ENCODE measurements at places on chromosomes 6 and 20.

DNA sequence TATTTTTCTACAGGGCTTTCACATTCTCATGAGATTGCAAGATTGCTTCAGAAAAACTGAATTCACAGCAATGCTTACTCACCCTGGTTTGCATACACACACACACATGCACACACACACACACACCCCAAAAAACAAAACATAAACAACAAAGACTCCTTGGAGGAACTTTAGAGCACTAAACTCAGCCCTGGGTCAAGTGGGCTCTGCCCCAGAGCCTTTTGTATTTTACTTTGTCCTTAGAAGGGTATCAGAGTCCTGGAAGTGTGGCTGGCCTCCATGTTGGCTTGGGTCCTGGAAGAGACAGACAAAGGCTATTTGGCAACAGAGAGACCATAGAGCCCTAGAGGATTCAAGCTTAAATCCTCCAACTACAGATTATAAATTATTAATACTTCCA lies 8.0 kb upstream of the CST9 start:
- no peak for DNase-seq

DNA sequence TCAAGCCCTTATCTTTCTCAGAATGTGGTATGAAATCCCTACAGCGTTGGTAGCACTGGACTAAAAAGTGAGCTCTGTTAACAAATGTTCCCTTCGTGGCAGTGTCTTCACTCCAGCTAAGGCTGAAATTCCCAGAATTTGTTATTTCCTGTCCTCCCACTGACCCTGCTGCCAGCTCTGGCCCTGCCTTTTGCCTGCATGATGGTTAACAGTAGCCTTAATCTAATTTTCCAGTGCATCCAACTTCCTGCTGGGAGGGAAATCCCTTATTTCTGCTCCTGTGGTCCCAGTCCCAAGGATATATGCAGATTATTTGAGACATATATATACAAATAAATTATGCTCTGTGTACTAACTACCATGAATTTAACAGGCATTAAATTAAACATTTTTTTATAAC lies 157.2 kb upstream of the CARMIL1 start:
- no peak for DNase-seq

- no peak for DNase-seq
Observed at GRCh38 chr6:128491610-128492206, 28.7 kb downstream of the PTPRK start.

GRCh38 chr6:107101686-107102413 lies 13.5 kb downstream of the BEND3 start:
- DNase-seq, result no peak

DNA sequence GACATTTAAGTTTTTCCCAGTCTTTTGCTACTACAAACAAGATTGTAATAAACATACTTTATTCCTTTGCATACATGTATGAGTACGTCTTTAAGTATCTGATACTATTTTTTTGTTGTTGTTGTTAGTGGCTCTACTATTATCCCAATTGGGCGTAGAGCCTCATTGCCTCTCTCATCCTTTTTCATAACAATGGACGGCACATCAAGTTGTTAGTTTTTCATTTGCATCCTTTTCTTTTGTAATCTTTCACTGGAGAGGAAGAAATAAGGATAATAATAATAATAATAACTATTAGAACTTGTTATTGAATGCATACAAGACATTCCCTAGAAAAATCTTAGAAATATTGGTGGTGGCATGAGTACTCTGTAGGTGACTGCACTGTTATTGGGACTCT lies 23.1 kb downstream of the HS3ST5 start:
- no peak for DNase-seq

DNA sequence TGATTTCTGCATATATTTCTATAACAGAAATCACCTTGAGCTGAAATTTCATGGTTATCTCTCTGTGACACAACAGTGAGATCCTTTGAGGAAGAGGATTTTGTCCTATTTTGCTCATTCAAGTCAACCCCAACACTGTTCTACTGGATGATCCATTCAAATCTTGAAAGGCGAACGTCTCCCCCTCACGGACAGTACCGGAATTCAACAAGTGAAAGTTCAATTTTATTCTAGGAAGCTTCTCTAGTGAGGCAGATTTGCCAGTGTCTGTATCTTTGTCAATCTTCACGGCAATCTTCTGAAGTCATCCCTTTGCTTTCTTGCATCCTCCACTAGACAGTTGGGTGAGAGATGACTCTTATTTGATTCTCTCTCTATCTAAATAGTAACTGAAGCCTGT lies 91.7 kb upstream of the PDE7B start:
- DNase-seq, result no peak

DNA sequence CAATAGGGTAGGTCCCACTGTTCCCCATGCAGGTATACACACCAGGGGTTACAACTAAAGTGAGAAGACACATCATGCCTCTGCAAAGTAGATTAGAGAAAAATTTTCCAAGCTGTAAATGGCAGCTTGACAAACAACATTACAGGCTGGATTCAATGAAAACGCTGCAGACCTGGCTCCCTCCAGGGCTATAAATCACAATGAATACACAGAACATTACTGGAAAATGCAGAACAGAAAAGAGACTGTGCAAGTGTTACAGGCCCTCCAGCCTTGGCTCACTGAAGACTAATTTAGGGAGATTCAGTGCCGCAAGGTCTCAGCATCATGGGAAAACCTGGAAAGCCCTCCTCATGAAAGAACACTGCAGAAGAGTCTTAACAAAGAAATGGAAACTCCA lies 207.8 kb downstream of the KHDC1L start:
- DNase-seq, result no peak

- no peak for DNase-seq
Observed at GRCh38 chr6:36590237-36590636, 3.9 kb upstream of the SRSF3 start.

GRCh38 chr20:59359906-59360725 lies 59.7 kb downstream of the EDN3 start:
- no peak for DNase-seq

DNA sequence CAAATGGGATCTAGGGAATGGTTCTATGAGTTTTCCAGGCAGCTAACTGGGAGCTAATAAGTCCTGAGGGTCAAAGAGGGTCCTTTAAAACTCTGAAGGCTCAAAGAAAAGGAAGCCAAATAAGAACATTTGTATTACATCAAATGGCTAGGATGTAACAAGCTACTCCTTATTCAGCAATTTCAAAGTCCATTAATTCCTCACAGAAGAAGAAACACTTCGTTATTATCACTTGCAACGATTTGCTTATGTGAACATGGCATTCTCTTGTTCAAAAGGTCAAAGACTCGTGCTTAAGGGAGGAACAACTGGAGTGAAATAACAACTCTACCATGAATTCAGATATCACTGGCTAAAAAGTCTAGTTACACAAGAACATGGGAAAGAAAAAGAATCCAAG lies 70.8 kb upstream of the FBXO30 start:
- DNase-seq, result no peak

DNA sequence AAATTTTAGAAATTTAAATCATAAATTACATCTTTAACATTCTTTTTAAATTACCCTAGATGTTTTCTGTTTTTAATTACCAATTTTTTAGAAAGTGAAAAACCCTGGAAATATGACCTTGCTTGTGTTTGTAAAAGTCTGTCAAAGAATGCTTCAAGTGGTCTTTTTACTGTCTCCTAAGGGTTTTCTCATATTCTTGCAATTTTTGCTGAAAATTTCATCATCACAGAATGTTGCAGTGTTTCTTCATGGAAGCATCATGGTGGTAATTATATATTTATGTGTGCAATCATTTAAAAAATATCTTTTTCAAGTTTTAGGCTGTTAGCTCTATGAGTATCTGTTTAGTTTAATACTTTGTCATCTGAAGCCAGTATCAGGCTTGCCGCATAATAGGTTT lies 178.2 kb downstream of the HDGFL1 start:
- no peak for DNase-seq

DNA sequence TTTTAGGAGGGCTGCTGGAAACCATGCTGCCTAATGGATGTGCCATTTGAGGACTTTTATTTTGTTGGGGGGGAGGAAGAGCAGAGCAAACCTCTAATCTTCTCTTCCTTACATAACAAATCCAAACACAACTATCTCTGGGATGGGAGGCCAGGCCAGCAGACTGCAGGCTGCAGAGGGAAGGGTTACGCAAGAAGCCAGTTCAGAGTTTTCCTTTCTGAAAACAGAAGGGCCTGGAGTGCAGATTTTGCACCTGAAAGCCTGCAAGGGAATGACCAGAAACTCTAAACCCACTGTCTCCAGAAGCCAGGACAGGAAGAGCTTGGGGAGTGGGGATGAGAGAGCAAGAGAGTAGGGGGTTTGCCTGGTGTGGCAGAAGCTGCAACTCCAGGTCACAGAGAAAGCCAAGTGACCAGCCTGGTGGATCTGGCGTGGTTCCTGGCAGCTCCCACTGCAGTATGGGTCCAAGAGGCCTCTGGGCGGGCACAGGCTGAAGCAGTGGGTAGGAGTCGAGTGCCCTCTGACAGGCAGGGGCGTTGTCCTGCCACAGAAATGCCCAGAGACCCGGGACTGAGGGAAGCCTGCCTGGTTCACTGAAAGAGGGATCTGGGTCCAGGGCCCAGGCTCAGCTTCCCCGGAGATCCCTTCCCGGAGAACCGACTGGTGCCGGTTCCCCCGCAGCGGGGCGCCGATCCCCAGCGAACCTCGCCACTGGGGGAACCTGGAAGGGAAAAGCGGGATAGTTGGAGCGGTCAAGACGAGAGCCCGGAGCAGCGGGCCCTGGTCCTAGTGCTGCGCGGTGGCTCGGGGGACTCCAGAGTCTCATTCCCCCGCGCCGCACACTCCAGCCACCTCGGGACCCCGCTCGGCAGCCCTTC lies 6.7 kb downstream of the MAFB start:
- no peak for DNase-seq

- DNase-seq, result no peak
Observed at GRCh38 chr20:45991616-45992015, 17.1 kb upstream of the MMP9 start.

GRCh38 chr6:44512868-44513741 lies 125.6 kb downstream of the CDC5L start:
- no peak for DNase-seq

DNA sequence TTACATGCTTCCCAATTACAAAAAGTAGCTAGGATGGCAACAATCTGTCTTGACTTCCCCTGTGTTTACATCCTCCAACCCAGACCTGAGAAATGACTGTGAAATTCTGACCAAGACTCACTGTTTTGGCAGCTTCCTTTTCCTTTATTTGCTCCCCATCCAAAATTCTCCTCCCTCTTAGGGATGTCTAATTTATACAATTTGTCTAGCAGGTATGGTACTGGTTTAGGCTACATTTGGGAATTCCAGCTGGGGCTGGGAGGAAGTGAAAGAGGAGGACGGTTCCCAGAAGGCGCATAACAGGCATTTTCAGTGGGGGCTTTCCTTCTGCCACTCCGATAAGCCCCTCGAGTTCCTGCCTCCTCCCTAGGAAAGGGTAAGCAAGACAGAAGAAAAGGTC lies 231.5 kb upstream of the BTBD3 start:
- DNase-seq, result no peak

DNA sequence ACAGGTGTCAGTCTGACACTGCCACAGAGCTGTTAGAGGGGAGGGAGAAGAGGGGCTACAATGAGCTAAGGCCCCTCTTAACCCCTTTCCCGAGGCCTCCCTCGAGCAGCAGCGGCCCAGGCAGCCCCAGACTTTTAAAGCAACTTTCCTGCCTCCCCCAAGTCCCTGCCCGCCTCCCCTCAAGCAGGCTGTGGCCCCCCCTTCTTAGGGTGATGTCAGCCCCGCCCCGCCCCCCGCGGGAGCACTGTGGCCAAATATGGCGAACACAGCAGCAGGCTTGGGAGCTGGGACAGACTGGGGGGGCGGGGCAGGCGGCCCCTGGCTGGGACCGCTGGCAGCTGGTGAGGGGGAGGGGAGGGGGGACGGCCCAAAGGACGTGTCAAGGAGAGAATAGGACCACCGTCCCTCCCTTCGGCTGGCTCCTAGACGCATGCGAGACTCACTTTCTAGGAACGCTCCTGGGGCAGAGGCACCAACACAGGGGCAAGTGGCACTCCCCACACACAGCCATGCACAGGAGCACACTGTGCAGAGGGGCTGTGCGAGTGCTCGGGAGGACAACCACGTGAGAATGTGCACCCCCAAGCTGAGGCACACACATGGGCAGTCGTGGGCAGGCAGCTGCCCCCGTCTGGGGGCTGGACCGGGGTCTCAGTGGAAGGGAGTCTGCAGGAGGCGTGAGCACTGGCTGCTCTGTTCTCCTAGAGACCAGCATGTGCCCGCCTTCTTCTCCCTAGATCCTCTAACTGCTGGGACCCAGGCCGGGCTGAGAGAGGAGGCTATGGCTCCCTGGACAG lies 6.7 kb downstream of the TEAD3 start:
- DNase-seq, result no peak

- DNase-seq, result no peak
Observed at GRCh38 chr6:47405273-47405672, 72.3 kb upstream of the CD2AP start.

- no peak for DNase-seq
Observed at GRCh38 chr20:47814632-47815415, 29.5 kb upstream of the SULF2 start.

DNA sequence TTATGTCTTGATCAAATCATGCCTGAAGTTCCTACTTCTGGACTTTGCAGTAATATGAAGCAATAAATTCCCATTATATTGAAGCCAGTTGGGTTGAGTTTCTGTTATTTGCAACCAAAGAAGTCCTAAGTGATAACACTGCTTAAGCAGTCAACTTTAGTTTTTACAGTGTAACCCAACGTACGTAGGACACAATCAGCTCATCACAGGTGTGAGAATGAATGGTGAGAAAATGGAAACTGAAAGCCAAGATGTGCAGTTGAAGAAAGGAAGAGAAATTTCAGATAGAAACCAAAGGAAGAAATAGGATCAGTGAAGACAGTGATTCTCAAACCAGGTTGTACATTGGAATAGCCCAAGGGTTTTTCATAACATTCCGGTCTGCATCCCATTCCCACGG lies 211.4 kb upstream of the ZFP64 start:
- DNase-seq, result no peak

- no peak for DNase-seq
Observed at GRCh38 chr20:38112261-38112929, 52.7 kb downstream of the TGM2 start.

- no peak for DNase-seq
Observed at GRCh38 chr6:71079677-71080076, 122.8 kb upstream of the B3GAT2 start.

- no peak for DNase-seq
Observed at GRCh38 chr6:138736640-138737039, 36.9 kb upstream of the CCDC28A start.

GRCh38 chr6:30037182-30037788 lies 23.8 kb upstream of the POLR1H start:
- no peak for DNase-seq

- no peak for DNase-seq
Observed at GRCh38 chr6:146972546-146972945, 231.7 kb upstream of the STXBP5 start.

GRCh38 chr6:56524891-56525703 lies 117.6 kb downstream of the DST start:
- DNase-seq, result no peak

- no peak for DNase-seq
Observed at GRCh38 chr6:111114087-111114443, 26.8 kb downstream of the SLC16A10 start.

GRCh38 chr6:35686873-35687555 lies 1.7 kb downstream of the FKBP5 start:
- DNase-seq, result no peak

Data from stimulated activated CD8-positive, alpha-beta memory T cell treated with anti-CD3 and anti-CD28 coated beads, Interleukin-15, amount 100 ng/mL, for 24 hours (primary cell).